ENCODE measurements at places on chromosomes 1 and 21.

- no peak for DNase-seq
Measured at GRCh38 chr1:17509363-17509762, 30.1 kb upstream of the ARHGEF10L start.

GRCh38 chr1:38137164-38137563, 90.6 kb upstream of the POU3F1 start:
- DNase-seq: no peak

GRCh38 chr21:29953072-29953471, 13.3 kb upstream of the GRIK1 start:
- DNase-seq: no peak

DNA sequence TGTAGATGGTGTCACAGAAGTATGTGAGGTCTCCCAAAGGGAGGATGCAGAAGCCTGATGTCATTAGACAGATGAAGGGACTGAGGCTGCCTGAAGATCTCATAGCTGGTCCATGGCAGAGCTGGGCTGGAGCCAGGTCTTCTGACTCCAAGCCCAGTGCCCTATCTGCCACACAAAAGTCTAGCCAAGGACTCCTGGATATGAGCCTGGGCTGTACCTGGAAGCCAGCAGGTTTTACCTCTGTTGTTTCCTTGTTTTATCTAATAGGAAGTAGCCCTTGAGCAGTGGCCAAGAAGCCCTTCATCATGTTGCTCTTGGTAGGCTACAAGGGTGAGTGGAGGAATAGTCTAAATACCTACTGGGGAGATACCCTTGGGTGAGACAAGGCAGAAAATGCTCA, 74.4 kb upstream of the SLC44A3 start:
- no peak for DNase-seq

DNA sequence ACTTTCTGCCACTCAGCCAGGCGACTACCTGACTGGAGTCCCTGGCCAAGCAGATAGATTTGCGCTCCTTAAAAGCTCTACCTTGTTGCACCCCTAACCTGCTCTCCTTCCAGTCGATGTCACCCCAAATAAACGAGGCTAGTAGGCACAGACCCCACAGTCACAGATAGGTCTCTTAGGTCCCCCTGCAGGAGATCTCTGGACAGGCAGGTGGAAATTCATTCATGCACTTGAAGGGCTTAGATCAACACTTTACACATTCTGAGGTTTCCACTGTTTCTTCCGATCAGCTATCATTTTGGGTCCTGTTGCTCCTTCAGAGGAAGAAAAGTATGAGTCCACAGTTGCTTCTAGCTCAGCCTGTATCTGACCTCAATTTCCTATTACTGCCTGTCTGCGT, 272.6 kb upstream of the FMN2 start:
- no peak for DNase-seq
